Hepatocyte (in vitro differentiated cells): ENCODE measurements at places on chromosomes 6 and 20. TPM values are rescaled to one million over a fixed set of nuclear protein-coding genes. Genes with fewer than 3 reads are reported as not detected.

GRCh38 chr20:11287126-11287525 is 613.3 kb upstream of the JAG1 start:
- no peak for DNase-seq

The FRK gene
- 2.5 and 2.7 TPM in 2 replicates for polyA plus RNA-seq

The PSORS1C1 gene
- 3.9 and 4.6 TPM in 2 replicates for polyA plus RNA-seq

The NCOA7 gene
- polyA plus RNA-seq, result 17.3 and 22.6 TPM in 2 replicates
